ENCODE measurements at places on chromosomes 3 and 15.
A peak's percentile ranks its signal among the peaks of the same experiment; 100 is the strongest.

GRCh38 chr15:35630985-35631384 lies 85.0 kb upstream of the DPH6 start:
- peak; percentile 91 for DNase-seq

DNA sequence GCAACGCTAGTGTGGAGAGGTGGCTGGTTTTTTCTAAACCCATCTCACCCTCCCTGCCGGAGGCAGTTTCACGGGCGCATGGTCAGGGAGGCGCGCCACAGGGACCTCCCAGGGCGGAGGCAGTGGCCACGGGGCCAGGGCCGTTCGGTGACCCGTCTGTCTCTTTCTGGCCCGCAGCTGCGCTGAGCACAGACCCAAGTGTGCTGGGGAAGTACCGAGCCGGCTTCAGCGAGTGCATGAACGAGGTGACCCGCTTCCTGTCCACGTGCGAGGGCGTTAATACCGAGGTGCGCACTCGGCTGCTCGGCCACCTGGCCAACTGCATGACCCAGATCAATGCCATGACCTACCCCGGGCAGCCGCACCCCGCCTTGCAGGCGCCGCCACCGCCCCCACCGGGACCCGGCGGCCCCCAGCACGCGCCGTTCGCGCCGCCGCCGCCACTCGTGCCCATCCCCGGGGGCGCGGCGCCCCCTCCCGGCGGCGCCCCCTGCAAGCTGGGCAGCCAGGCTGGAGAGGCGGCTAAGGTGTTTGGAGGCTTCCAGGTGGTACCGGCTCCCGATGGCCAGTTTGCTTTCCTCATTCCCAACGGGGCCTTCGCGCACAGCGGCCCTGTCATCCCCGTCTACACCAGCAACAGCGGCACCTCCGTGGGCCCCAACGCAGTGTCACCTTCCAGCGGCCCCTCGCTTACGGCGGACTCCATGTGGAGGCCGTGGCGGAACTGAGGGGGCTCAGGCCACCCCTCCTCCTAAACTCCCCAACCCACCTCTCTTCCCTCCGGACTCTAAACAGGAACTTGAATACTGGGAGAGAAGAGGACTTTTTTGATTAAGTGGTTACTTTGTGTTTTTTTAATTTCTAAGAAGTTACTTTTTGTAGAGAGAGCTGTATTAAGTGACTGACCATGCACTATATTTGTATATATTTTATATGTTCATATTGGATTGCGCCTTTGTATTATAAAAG lies 1.8 kb downstream of the HES1 start:
- DNase-seq = peak; percentile 74

DNA sequence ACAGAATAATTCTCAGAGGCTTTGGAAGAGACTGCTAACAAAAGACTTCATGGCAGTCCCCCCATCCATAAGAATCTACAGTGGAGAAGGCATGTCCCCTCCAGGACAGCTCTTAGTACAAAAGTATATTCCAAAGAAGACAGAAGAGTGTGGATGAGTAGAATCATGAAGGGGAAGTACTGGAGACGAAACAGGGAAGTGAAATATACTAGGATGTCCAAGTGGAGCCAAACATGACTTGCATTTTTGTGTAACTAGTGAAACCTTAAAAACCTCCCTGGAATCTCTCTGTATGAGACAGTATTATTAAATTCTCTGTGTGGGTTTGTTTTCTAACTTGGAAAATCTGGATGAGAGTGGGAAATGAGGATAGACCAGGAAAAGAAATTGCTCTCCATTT lies 312.4 kb downstream of the RSL24D1 start:
- DNase-seq = no peak

DNA sequence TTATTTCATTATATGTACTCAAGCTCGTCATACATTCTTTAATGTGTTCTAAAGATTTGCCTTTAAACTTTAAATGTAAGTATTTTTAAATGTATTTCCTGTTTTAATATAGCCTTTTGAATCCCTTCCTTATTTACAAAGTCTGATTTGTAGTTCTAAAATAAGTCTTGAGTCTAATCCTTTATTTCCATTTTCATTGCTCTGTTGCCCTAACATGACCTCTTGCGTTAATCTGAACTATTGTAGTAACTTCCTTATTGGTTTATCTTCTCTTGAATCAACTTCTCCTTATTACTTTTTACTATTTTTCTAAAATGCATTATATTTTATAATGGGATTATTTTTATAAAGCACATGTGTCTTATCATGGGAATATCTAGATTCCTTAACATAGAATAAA lies 24.0 kb downstream of the KNL1 start:
- DNase-seq = no peak

- no peak for DNase-seq
Measured at GRCh38 chr3:126110431-126111125, 26.7 kb upstream of the SLC41A3 start.

GRCh38 chr3:153142961-153143360 lies 19.1 kb upstream of the RAP2B start:
- DNase-seq = no peak

GRCh38 chr3:115930168-115930567 lies 306.9 kb downstream of the GAP43 start:
- DNase-seq = no peak

DNA sequence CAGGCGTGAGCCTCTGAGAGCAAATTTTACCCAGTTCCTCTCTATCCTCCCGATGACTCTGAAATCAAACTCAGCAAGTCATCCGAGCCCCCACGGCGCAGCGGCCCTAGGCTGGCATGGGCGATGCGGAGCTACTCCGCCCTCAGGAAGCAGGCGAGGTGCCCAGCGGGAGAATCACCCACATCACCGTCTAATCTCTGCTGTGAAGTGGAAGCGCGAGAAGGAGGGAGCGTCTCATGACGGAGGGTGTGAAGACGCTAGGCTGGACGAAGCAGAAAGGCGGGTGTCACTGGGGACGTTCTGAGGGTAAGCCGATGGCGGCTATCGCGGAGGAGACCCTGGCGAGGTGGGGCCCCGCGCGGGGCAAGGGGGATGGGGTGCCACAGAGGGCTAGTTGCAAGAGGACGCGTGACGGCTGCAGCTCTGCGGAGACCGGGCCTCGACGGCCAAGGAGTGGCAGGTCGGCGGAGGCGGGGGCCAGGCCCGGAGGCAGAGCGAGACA lies 9.1 kb upstream of the GNAI2 start:
- peak; percentile 59 for DNase-seq

- DNase-seq = no peak
Measured at GRCh38 chr3:179000144-179000543, 71.5 kb downstream of the ZMAT3 start.

GRCh38 chr3:139127101-139127500 lies 82.4 kb upstream of the PRR23C start:
- no peak for DNase-seq

DNA sequence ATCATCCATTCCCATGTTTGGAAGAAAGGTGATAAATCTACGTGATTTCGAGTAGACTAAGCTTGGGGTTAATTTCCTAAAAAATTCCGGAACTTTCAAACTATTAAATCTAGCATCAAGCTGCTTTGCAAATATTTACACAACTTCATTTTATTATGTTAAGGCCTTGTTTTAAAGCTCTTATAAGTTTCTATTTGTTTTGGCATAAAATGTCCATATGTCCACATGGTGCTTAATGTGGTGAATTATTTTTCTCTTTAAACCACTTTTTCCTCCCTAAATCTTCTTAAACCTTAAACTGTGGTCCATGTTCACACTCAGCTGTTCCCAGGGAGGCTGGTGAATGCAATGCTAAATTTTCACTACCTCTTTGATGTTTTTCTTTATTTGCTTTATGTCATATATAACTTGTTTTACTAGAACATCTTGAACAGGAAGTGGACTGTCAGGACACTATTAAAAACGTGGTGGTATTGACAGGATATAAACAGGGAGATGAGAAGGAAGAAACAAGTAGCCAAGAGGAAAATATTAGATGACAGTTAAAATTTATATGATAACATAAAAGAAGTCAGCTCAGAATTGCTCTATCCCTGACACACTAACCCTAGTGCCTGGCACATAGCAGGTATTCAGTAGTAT lies 72.5 kb upstream of the AGTR1 start:
- DNase-seq = no peak

- DNase-seq = peak; percentile 77
Measured at GRCh38 chr3:124557433-124558232, 172.6 kb upstream of the UMPS start.

GRCh38 chr3:53257465-53257864 lies 1.6 kb upstream of the TKT start:
- DNase-seq = no peak

DNA sequence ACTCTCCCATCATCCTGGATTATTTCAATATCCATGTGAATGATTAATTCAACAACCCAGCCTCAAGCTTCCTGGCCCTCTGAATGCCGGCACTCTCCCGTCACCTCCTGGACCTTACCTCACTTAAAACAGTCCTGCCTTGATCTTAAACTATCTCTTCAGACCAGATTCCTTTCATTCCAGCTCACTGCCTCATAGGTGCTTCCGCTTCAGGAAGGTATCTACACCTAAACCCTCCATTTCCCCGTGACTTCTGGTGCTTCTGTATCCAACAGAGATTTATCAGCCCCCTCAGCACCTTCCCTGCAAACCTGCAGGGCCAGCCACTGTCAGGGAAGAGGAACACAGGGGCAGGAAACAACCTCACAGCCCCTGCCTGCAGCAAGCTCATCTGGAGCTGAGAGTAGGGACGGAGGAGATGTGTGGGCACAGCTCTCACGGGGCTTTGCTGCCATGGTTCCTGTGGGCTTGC lies 98.9 kb upstream of the TJP1 start:
- no peak for DNase-seq

DNA sequence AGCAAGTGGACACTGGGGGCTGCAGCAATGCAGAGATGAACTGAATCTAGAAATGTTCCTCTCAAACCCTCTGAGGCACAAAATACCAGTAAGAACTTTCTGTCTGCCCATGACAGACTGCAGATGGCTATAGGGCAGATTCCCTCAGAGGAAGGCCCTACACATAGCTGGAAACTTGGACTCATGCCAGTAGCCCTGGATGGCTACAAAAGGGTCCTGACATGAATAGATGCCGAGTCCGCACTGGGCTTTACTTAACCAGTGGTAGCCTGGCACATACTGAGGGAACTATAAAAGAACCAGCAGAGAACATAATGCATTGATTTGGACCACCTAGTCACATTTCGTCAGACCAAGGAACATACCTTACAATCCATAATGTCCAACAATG lies 66.7 kb downstream of the C3orf80 start:
- no peak for DNase-seq

DNA sequence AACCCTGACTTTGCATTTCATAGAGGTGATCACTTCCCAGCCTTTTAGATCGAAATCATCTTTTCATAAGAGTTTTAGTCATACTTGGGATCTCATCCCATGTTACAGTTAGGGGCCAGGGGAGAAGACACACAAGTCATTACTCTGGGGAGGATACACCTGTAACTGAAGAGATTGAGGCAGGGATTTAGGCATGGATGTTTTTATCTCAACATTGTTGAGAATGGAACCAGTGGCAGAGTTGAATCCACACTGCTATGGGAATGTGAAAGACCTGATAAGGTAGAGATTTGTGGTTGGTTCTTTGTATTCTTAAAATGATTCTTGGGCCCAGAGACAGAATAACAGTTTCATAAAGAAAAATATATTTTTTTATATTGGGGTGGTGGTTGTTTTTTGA lies 16.2 kb upstream of the CLEC3B start:
- no peak for DNase-seq

GRCh38 chr3:135267487-135267886 lies 472.4 kb downstream of the EPHB1 start:
- DNase-seq = no peak

DNA sequence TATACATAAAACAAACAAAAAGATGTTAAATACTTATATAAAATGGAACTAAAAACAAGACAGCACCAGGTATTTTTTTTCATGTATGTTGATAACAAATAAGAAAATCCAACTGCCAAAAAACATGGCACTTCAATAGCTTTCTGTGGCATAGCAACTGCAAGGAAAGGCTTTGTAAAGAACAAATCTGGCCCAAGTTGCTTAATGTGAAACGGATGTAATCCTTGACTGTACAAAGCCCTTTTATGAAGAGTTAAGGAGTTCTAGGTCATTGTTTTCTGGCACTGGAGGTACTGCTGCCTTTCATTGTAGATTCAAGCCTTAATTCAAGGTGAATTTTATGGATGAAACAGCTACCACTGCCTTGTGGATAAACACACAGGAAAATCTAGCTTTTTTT lies 68.8 kb upstream of the SLC12A8 start:
- DNase-seq = no peak

GRCh38 chr3:46663591-46664135 lies 29.8 kb downstream of the ALS2CL start:
- DNase-seq = peak; percentile 81

DNA sequence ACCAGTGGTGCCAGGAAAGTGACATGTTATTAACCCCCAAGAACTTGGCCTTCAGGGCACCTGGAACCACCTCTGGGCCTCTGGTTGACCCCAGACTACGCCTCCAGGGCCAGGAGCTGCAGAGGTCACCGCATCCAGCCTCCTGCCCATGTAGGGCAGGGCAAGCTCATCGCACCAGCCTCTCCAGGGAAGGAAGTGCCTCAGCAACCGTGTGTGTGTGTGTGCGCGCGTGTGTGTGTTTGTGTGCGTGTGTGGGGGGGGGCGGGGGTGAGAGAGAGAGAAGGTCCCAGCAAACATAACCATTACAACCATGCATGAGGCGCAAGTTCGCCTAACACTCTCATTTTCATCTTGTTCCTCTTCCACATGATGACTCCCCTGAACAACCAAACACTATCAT lies 31.8 kb downstream of the RAB6B start:
- DNase-seq = no peak

DNA sequence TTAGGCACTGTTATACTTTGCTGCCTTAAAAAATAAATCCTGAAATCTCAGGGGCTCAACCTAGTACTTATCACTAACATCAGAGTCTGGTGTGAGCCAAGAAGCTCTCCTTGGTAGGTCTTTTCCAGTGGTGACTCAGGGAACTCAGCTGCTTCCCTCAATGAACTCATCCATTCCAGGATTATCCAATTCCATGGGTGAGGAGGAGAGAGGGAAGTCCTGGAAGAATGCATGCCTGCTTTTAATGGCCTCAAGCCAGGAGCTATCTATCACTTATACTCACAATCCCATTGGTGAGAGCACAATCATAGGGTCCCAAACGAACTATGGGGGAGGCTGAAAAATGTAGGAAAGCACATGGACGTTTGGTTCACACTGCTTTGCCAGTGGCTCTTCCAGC lies 113.6 kb downstream of the POLR2M start:
- no peak for DNase-seq

DNA sequence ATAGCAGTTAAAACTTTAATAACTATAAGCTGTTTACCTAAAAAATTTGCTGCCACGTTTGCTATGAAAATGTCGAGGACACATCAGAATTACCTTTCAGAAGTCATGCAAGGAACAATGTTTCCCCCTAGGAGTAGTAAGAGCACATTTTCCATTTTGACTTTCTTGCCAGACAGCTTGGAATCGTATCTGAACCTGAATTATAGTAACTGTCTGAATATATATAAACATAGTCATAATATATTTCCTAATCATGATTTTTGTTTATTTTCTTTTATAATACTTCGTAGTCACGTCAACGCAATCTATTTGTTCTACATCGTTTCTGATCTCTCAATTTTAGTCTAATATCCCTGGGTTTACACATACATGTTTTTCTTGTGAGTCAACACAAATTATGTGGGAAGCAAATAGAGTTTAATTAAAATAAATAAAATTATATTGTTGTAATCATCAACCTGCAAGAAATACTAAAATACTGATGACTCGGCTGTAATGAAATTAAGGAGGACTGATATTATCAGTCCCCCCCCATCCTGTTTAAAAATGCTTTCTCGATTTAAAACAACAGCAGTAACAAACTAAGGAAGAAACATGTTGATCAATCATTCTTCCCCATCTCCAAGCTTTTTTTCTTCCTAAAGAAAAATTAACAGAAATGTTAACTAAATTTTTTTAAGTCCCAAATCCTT lies 78.4 kb downstream of the MME start:
- DNase-seq = no peak

All from NCI-H345 (cell line).